ENCODE measurements at places on chromosomes 4 and X.
A peak's percentile ranks its signal among the peaks of the same experiment; 100 is the strongest.

GRCh38 chr4:1792832-1793495, at the start of gene FGFR3:
FGFR3 (plus strand) TSS chr4:1793293; CDS start chr4:1793935, 642 bp downstream.
- DNase-seq = peak; percentile 66

GRCh38 chr4:140807491-140808252, 51.5 kb upstream of the TBC1D9 start:
- DNase-seq = no peak

- DNase-seq = no peak
Observed at GRCh38 chr4:79213702-79214101, 112.2 kb downstream of the NAA11 start.

DNA sequence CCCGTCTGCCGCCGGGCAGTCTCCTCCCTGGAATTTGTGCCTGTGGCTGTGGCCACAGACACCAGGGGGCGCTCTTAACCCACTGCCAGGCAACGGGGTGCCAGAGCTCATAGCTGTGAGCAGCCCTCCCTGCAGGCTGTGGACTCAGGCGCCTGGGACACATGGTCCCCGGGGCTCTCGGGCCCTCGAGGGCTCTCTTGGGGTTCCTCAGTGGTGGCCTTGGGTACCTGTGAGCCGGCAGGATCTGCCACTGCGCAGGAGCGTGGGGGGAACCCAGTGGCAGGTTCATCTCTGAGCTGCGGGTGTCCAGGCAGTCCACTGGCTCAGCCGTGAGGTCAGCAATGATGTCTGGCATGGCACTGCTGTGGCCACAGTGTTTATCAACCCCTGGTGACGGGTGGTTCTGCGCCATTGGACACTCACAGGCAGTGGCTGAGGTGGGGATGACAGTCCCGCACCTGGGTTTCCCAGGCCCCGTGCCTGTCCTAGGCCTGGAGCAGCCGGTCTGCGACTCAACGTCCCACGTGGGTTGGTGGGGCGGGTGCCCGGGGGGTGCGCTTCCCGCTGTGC, 37.2 kb downstream of the PCGF3 start:
- DNase-seq = peak; percentile 85

DNA sequence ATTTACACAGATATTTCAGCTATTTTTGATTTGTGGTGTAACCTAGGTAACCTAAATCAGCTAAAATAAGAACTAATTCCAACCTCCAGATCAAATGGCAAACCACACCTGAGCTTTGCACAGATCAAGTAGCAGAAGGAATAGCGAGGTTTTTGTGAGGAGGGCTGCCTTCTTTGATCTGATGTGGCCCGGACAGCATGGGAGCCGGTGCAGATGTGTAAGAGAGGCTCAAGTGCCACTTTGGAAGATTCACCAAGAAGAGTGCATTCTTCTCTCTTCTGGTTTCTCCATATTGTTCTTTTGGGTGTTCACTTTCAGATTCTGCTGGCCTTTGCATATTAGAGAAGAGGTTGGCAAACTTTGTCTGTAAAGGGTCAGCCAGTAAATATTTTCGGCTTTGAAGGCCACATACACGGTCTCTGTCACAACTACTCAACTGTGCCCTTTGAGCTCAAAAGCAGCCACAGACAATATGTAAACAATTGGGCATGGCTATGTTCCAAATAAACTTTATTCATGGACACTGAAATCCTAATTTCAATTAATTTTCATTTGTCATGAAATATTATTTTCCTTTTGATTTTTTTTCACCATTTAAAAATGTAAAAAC, 78.9 kb upstream of the FAM9C start:
- no peak for DNase-seq

- no peak for DNase-seq
Observed at GRCh38 chr4:80058740-80059139, 14.3 kb downstream of the ANTXR2 start.

- DNase-seq = no peak
Observed at GRCh38 chr4:150510176-150510865, 71.6 kb upstream of the MAB21L2 start.

- DNase-seq = no peak
Observed at GRCh38 chr4:116724249-116724648, 361.1 kb downstream of the TRAM1L1 start.

DNA sequence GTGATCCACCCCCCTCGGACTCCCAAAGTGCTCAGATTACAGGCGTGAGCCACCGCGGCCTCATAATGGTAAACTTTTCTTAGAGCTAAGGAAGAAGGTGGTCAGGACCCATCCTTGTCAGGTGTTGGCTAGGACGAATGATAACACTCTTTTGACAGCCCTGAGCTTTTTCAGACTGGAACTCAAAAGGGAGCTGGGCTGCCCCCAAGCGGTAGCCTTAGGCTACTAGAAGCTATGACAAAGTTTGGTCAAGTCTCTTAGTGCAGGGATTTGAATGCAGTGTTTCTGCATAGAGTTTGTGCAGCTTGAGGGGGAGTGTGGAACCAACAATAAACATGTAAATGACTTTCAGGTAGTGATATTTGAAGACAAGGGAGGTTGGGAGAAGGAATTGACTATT, 11.8 kb upstream of the HSD17B10 start:
- peak; percentile 55 for DNase-seq

DNA sequence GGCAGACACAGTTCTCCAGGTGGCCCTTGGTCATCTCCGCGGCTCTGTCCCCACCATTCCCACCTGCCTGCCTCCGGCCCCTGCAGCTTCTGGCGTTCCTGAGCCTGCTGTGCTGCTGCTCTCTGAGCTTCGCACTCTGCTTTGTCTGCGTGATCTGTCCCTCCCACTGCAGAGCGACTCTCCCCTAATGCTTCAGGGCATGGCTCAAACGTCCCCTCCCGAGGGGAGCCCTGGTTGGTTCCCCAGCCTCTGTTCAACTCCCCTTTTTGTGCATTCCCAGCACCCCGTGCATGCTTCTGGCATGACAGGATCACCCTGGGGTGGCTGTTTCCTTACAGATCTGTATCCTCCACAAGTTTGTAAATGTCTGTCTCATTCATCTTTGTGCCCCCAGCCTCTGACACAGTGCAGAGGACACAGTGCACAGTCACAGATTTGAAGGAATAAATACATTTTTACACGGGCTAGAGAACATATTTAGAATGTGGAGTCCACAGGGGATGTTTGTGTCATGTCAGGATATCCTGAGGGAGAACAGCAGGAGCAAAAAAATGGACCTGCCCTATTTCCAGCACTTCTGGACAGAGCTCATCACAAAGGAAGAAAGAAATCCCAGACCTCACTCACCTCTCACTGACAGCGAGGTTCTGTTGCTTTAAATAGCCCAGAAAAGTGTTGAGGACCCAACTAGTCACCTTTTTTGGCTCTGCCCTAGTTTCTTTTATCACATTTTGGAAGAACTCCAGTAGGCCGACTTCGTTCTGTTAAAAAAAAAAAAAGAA, 72.6 kb downstream of the GATB start:
- DNase-seq = no peak

GRCh38 chr4:114282937-114283336, 303.5 kb upstream of the ARSJ start:
- no peak for DNase-seq

DNA sequence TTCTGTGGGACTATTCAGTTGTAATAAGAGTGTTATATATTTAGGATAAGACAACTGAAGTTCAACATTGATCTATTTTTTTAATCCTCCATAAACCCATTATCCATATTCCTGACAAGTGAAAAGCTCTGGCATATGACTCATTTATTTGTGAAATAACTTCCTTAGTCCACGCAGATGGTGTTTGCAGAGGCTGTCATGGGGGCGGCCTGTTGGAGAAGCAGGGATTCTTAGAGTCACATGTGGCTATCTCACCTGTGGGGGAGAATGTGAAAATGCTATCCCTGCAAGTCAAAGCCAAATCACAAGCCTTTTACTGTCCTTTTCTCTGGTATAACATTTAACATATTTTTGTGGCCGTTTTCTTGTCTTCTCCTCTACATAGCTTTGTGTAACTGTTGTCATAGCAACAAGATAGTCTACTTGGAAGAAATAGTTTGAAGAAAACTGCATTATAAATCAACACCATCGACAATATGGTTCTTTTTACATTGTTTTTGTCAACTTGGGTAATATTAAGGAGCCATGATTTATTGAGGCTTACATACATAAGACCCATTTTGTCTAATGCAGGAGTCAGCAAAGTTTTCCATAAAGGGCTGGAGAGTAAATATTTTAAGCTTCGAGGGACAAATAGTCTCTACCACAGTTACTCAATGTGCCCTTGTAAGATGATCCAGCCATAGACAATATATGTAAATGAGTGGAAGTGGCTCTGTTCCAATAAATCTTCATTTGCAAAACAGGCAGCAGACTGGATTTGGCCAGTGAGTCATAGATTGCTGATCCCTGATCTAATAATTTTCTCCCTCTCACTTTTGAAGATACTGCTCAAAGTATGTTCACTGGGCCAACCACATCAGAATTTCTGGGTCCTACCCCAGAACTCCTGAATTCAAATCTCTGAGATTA, 395.0 kb downstream of the DTHD1 start:
- no peak for DNase-seq

GRCh38 chr4:92307866-92308265, 4.1 kb downstream of the GRID2 start:
- no peak for DNase-seq

DNA sequence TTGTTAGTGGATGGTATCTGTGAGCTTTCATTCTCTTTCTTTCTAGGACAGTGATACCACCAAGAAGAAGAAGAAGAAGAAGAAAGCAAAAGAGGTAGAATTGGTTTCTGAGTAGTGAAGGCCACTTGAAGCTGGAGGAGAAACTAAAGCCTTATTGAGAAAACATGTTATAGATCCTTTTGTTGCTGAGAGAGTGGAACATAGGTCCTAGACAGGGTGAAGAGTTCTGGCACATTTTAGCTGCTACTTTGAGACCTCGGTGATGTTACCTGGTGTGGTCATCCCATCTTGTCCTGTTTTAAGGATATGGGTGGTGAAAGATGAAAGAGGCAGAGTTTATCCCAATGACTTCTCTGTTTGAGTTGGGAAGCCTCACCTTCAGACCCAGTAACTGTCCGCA, 14.1 kb downstream of the DKC1 start:
- DNase-seq = no peak

GRCh38 chrX:153495903-153496589, 1.3 kb downstream of the BGN start:
- DNase-seq = no peak

- no peak for DNase-seq
Observed at GRCh38 chr4:1453731-1454130, 47.5 kb upstream of the NKX1-1 start.

GRCh38 chr4:10023050-10023419, 1.7 kb upstream of the SLC2A9 start:
- DNase-seq = no peak

- no peak for DNase-seq
Observed at GRCh38 chr4:139454111-139455045, at the start of gene RAB33B. RAB33B (plus strand) TSS chr4:139454121; CDS start chr4:139454196, 75 bp downstream.

- no peak for DNase-seq
Observed at GRCh38 chr4:110002326-110002725, 89.6 kb downstream of the EGF start.

DNA sequence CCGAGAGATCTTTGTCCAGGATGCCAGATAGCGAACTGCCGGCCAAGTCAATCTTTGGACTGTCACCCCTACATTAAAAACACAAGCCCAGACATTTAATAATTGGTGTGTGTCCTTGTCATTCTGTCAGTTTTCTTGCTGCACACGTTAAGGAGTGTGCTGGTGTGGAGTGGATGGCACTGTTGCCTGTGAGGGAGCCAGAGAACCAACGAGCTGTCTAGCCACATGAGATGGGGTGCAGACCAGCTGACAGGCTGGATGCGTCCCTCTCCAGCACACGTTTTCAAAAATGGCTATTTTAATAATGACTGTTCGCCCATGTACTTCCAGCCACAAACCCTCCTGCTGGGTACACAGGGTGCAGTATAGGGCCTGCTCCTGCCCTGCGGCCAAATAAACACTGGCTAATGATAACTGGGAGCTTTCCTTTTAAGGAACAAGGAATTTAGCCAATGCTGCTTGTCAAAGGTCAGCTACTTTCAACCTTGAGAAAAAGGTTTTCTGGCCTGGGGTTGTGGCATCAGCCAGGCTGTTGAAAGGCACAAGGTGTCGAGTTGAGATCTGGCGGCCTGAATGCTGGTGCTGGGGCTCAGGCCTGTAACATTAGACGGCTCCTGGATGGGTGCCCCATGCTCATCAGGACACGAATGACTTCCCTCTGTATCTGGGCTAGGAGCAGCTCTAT, 54.0 kb upstream of the MAP3K15 start:
- no peak for DNase-seq

DNA sequence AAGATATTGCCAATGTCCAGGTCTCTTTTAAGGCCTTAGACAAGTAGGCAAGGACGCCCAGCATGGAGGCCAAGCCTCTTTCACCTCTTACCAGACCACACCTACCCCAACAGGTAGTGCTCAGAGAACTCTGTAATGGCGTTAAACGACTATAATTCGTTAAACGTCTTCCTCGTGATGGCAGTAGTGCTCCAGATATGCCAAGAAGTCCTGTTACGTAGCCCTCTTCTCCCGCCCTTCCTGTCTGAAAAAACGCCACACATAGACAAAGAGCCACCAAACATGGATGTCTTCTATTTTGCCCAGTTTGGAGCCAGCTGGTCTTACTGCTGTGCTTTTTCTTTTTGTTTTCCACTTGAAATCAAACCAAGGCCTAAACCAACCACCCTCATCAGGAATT, 190.7 kb downstream of the OR13H1 start:
- DNase-seq = no peak

DNA sequence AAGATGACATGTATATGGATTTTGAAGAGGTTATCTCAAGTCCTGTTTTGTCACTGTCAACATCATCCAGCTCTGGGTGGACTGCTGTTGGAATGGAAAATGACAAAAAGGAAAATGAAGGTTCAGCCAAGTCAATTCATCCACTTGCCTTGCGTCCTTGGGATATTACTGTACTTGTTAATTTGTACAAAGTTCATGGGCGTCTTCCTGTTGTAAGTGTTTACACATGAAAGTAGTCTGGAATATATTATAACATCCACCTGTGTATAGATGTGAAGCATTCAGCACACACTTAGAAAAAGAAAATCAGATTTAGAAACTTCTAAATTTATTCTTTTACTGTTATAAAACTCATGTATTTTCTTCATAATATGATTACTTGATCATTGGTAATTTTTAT, 67.2 kb downstream of the BLTP1 start:
- DNase-seq = no peak

GRCh38 chr4:88533937-88534750, 10.6 kb upstream of the PYURF start:
- DNase-seq = no peak

DNA sequence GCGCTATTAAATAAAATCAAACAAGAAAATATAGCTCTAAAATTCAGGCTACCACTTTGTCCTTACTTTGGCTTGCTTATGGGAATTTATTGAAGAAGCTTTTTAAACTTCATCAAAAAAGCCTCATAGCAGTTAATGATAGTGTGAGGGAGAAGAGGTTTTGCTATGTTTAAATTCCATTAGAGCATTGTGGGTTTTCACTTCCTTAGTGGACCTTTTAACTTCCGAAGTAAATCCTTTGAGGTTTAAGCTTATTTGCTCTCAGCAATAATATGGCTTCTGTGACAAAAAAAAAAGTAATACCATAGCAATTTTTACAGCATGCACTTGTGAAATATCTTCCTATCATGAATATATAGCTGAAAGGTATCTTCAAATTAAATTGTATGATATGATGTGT, 120.2 kb upstream of the NDST4 start:
- DNase-seq = no peak
